Cerebellar nuclear complex (tissue), 1 donor: ENCODE measurements at places on chromosomes 2 and 18.

DNA sequence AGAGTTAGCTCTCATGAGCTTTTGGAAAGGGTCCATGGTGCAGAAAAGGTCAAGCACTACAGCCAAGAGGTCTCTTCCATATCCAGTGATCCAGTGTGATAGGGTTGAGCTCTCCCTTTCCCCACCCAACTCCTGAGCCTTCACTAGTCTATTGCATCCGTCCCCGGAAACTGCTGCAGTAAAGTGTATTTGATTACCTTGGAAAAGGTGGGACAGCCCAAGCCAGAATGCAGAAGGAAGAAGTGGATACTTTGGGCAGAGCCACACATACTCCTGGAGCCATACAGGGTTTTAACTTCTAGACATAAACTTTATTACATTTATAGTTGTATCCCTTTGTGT, 3.6 kb downstream of the PNKD start:
- no peak for DNase-seq

- no peak for DNase-seq
Measured at GRCh38 chr2:188785490-188785889, 188.7 kb upstream of the COL3A1 start.

DNA sequence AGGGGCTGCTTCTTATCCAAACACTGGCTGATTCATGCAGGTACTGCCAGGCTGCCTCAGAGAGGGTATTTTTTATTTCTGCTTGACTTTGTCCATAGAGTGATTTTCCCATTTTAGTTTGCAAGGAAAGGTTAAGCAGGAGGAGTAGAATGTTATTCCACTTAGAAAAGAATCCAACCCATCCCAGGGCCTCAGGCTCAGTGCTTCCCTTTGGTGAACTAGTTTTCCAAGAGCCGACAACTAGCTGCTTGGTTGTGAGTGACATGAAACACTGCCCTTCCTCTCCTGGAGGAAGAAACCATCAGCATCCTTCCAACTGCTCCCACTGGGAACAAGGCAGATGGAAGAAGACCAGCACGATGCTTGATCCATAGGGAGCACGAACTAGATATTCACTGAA, 58.5 kb downstream of the BCL2 start:
- DNase-seq, result no peak

GRCh38 chr2:217079165-217079564, 219.3 kb upstream of the TNP1 start:
- DNase-seq, result no peak

- no peak for DNase-seq
Measured at GRCh38 chr2:30627151-30627550, 180.1 kb downstream of the CAPN13 start.

DNA sequence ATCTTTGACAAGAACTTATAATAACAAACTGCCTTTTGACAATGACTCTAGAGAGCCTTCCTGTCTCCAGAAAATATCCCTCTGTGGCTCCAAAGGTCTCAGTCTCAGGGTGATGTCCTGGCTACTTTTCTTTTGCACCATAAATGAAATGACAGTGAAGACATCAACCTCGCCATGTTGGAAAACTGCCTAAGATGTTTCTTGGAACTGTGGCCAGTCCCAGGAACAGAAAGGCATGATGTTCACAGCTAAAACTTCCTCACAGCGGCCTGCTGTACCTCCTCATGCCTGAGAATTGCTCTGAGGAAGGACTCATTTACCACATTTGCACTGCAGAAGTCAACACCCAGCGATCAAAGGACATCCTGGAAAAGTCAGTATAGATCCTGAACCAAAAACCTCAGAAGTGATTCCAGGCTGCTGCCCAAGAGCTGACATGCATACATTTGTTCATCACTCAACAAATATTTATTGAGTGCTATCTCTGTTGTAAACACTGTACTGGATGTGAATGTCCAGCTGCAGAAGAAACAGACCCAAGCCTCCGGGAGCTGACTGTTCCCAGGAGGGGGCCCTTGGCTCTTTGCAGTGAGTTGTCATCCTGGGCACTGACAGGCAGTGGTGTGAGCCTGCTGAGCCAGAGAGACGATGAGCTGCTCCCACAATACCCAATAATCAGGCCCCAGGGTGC, 64.3 kb upstream of the ACSL3 start:
- no peak for DNase-seq

- DNase-seq, result no peak
Measured at GRCh38 chr2:96506016-96506906, 1.1 kb upstream of the NEURL3 start.

DNA sequence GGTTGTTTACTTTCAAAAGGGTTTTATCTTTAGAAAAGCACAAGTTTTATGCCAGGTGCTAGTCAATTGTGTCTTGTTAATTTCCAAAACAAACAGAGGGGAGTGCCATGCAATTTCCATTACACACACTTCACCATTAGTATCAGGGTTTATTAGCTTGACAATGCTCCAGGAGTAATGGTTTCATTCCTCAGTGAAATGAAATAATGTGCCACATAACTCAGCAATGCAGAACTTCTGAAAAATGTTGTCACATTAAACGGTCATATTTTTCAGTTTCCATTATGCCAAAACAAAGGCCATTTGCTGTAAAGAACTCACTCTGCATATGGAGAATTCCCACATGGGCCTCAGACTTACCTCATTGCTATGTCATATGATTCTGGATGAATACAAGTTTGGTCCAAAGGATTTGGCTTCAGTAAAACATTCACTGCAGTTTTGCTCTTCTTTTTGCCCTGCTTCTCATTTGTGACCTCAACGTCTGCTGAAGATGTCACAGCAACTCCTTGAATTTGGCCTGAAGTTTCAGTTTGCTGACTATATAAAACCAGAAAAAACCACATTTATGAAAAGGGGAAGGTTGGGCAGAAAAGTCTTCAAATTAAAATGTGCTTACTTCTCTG, 198.2 kb downstream of the SRBD1 start:
- no peak for DNase-seq

- DNase-seq, result no peak
Measured at GRCh38 chr18:45284174-45284573, 331.1 kb upstream of the SLC14A2 start.

DNA sequence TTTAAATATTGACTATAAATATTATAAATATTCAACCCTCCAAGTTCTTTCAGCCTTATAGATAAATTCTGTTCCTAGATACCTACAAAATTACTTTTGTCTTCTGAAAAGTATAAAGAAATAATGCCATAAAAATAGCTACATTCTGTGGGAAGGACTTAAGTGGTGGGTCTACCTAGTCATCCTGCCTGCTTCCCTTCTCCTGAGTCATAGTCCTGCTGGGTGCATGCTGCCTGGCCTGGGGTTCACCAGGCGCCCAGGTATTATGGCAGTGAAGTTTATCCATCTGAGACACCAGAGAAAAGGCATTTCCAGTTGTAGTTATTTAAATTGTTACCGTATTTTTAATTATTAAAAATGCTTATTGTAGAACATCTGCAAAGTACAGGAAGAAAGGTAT, 167.5 kb downstream of the SLC39A10 start:
- DNase-seq, result no peak

- no peak for DNase-seq
Measured at GRCh38 chr2:109009920-109010610, 21.0 kb upstream of the EDAR start.

GRCh38 chr2:26035090-26035743, 1.3 kb downstream of the RAB10 start:
- DNase-seq, result no peak

DNA sequence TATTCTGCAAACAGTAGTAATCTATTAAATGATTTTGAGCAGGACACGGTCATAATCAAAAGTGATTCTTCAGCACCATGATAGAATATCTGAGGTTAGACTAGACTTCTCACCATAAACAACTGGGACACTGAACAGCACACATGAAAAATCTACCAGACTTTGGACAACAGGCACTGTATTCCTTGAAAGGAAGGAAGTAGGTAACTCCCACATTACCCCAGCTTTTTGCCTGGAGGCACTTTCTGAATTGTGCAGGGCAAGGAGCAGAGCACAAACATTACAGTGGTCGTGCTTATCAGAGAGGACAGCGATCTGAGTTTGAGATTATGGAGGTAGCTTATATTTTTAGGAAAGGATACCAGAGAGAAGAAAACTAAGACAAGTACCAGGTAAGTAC, 25.3 kb upstream of the IL1RL1 start:
- DNase-seq, result no peak

DNA sequence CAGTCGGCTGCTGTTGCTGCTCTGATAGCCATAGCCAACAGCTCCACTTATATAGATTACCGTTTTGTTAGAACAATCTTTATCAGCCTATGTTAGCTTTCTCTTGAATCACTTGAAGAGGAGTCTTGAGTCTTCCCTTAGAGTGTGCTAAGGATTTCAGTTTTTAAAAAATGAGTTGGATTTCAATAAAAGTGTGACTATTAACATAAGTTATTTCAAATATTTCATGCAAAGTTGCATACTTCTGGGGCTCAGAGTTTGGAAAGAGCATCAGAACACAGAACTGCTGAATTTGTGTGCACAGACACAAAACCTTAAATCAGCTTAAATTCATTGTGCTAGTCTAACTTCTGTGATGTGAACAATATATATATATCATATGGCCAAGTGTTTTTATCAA, 174.7 kb downstream of the MTX2 start:
- no peak for DNase-seq

- DNase-seq, result no peak
Measured at GRCh38 chr2:240760576-240761246, 59.3 kb downstream of the KIF1A start.

- DNase-seq, result no peak
Measured at GRCh38 chr2:64643838-64644457, 9.8 kb downstream of the SERTAD2 start.

DNA sequence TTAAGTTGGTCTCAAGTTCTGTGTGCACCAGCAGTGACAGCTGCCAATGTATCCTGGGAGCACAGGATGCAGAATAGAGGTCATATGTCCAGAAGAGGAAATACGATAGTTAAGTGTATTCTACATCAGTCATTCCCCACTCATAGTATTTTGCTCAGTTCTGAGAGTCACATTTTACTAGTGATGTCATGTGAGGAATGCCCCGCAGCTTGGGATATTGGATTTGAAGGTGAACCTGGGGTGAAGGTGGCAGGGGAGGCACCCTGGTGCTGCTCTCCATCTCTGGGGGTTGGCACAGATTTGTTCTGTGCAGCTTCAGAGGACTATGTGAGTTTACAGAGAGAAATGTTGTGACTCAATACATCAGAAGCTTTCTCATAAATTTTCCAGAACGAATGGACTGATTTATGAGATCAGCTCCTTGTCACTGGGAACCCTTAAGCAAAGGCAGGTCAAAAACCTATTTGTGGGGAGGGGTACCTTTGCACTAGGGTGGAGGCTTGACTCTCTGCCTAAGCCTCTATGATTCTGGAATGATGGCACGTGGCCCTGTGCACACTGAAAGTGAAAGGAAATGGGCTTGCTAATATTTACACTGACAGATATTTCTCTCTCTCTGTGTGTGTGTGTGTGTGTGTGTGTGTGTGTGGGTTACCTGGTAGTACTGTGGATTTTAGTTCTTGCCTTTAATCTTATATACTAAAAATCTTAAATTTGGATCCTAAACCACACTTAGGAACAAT, 95.9 kb downstream of the NEB start:
- DNase-seq, result no peak

- DNase-seq, result no peak
Measured at GRCh38 chr18:70672581-70672980, 383.7 kb downstream of the SOCS6 start.

- no peak for DNase-seq
Measured at GRCh38 chr2:238457927-238458324, 31.2 kb downstream of the ASB1 start.

GRCh38 chr18:79071037-79071436, 1.8 kb downstream of the ATP9B start:
- no peak for DNase-seq

DNA sequence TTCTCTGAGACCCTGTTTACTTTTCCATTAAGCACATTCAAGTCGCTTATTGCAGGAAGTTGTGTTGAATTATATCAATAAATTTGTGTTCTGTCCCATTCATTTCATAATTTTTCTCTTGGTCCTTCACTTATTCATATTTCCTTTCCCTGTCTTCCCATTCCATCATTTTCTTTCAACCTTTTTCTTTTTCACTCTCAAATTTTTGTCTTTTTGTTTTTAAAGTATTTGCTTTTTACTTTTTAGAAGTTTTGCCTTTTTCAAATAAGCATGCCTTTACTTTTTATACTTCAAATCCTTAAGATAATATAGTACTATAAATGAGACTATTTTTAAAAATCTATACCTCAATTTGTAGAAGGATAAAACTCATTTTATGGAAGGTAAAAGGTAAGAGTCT, 120.5 kb downstream of the ATL2 start:
- DNase-seq, result no peak

GRCh38 chr2:53559302-53559966, 208.2 kb upstream of the CHAC2 start:
- DNase-seq, result no peak

DNA sequence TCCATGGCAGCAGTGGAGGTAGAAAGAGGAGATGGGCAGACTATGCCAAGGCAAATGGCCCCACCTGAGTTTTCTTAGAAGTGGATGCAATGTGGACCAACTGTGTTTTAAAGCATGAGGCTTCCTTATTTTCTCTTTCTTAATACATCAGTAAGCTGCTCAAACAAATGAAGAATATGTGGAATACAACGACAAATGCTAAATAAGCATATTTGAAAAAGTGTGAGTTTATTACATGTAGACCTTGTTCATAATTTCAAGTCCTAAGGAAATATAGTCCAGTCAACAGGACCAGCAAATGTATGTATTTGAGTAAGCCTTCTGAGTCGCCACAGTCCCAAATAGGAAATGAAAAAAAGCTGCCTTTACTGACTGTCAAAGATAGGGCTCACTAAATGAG, 177.8 kb downstream of the PRPF40A start:
- no peak for DNase-seq

GRCh38 chr2:174844295-174844708, 80.0 kb upstream of the CHRNA1 start:
- DNase-seq, result no peak

DNA sequence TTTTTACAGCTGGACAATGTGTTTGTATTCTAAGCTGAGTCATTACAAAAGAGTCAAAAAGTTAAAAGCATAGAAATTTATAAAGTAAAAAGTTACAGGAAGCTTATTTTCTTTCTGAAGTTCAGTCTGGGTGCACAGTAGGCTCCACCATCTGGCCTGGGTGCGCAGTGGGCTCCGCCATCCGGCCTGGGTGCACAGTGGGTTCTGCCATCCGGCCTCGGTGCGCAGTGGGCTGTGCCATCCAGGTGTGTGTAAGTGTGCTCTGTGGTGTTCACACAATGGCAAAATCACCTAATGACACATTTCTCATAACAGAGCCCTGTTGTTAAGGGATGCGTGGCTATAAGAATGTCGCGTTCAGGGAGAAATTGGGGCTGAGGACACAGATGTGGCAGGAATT, 195.5 kb downstream of the ANKRD30B start:
- DNase-seq, result no peak

- DNase-seq, result no peak
Measured at GRCh38 chr2:238159071-238159539, 335 bp downstream of the ERFE start.

- no peak for DNase-seq
Measured at GRCh38 chr2:198717451-198717850, 740.3 kb downstream of the SATB2 start.
